NCI-H1436 (cell line): ENCODE measurements at places on chromosomes 6 and 20.

DNA sequence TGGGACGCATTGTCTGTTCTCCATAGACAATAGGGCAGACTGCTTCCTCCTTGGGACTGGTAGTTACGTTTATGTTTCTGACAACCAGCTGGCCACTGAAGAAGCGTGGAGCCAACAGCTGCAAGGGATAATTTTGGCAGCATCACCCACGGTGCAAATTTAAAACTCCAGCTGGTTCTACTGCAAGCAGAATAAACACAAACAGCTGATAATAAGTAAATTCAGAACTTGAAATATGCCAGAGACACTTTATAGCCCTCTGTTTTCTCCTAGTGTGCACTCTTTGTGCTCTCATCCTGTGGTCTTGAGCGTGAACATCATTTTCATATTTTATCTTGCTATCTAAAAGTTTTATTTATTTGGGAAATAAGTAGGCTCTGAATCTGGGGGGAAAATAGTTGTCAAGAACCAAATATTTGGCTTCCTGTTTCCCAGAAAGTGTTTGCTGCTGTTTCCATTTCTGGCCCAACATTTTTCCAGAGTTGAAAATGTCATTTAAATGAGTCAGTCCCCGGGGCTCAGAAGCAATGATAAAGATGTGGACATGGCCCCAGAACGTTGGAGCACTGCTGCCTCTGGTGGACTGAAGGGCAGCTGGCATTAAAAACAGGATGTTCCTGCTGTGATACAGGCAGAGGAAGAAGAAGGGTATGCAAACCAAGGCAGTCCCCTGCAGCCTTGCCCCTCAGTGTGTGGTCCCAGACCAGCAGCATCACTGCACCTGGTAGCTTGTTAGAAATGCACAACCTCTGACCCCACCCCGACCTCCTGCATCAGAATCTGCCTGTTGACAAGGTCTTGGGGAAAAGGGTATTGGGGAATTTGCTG, 12.5 kb upstream of the THBD start:
- no peak for DNase-seq

DNA sequence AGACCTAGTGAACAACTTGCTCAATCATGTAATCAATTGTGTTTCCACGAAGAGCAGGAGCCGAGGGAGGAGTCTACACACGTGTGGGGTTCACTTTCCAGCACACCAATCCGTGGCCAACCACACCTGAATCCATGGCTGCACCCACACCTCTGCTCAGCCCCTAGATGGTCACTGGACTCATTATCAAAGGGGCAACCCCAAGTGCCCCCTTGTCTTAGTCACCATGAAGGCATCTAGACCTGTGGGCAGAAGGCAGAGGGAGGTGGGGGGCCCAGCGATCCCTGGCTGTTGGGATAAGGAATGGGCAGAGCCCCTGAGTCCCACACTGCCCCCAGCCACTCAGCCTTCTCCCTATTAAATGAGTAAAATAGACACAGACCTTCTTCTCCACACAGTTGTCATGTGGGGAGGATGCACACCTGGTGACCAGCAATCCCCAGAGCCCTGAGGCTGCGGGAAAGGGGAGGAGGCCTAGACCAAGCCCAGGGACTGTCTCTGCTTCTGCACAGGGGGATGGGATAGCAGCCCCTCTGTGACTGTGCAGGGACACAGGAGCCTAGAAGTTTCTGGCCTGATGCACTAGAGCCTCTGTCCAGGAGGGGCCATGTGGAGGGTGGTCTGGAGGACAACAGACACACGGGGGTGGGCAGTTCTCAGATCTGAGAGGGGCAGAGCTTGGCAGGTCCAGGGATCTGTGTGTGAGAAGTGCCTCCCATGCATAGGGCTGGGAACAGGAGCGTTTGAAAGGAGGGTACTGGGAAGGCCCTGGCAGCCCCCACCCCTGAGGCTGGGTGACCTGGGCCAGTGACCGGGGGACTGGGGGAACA, 1.9 kb upstream of the RAET1L start:
- no peak for DNase-seq

DNA sequence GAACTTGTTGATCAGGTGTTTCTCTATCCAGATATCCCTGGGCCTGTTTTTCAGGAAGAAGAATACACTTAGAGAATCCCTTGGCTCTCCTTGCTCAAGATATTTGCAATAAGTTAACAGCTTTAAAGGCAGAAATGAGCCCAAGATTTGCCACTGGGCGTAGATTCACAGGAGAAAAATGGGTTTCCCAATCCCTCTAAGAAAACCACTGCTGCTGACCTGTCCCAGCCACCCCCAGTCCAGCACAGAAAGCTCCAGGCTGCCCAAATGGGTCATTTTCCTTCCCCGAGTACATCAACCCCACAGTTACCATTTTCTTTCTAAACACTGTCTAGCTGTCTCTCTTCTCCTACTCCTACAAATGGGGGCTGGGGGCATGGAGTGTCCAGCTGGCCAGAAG, 67.3 kb downstream of the ANKRD60 start:
- no peak for DNase-seq

GRCh38 chr6:157656437-157656997, 166.5 kb upstream of the SNX9 start:
- no peak for DNase-seq

DNA sequence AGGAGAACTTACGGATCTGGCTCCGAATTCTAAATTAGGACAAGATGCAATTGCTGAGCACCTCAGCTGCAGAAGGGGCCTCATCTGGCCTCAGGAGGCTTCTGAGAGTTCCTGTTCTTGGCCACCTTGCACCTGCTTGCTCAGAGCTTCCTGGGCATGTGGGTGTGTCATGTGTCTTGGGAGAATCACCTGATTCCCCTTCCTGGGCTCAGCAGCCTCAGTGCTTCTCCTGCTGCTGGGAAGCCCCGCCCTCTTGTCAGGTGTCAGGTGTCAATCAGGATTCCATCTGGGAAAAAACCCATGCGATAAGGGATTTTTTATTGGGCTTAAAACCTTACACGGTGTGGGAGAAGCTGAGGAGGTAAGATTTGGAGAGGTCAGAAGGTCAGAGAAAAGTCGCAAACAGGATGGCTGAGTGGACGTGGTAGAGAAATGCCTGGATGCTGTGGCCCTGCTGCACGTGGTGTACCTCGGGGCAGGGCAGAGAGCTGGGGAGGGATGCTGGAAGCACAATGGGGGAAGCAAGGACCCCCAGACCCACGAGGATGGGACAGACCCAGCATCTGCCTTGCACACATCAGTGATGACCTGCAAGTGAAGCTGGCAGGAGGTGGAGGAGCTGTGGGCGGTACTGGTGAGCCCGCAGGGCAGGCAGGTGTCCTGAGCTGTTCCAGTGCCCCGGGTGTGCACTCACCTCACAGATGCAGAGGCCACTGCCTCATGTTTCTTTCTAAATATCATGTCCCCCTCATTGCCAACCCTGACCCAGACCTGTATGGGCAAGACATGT, 170.8 kb downstream of the CDH4 start:
- DNase-seq, result no peak

- peak; percentile 6 for DNase-seq
Observed at GRCh38 chr6:97440590-97441176, 157.7 kb upstream of the MMS22L start.

- DNase-seq, result no peak
Observed at GRCh38 chr20:23759306-23759940, 8.7 kb upstream of the CST1 start.

- DNase-seq, result no peak
Observed at GRCh38 chr20:37938181-37938750, 35.3 kb downstream of the VSTM2L start.

GRCh38 chr6:90369651-90370050, 73.0 kb upstream of the BACH2 start:
- DNase-seq, result no peak

- DNase-seq, result no peak
Observed at GRCh38 chr20:17875106-17875980, 93.3 kb downstream of the SNX5 start.

DNA sequence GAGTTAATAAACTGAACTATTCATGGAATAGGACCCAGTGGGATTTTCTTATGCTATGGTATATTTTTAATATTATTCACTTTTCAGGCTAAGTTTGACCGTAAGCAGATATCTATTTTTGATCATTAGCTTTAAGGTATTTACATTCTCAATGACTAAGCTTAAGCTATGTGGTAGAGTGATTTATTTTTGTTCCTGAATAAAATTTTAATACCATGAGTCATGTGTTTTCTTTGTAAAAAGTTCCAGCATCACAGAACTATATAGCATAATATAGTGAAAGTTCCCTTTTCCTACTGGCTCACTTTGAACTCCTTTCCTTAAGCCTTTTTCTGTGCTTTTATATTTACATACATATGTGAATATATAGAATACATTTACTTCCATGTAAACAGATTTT, 75.8 kb downstream of the BCKDHB start:
- no peak for DNase-seq

DNA sequence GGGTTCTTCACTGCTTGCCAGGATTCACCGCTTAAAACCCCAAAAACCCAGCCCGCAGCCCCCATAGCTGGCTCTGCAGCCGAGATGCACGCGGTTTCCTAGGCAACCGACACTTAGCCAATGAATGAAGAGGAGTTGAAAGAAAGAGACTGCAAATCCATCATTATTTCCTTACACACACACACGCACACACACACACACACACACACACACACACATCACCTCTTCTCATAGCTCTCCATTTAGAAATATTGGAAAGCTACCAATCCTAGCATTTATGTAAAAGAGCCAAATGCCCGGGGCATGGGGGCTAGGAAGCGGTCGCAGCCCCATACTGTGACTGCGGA, 3.4 kb upstream of the TUBB2B start:
- DNase-seq, result peak; percentile 90

- DNase-seq, result no peak
Observed at GRCh38 chr6:137214931-137215330, 4.3 kb downstream of the IFNGR1 start.

GRCh38 chr6:54481091-54481490, 172.8 kb downstream of the TINAG start:
- DNase-seq, result no peak

GRCh38 chr6:106927531-106928398, 46.8 kb downstream of the CD24 start:
- no peak for DNase-seq

DNA sequence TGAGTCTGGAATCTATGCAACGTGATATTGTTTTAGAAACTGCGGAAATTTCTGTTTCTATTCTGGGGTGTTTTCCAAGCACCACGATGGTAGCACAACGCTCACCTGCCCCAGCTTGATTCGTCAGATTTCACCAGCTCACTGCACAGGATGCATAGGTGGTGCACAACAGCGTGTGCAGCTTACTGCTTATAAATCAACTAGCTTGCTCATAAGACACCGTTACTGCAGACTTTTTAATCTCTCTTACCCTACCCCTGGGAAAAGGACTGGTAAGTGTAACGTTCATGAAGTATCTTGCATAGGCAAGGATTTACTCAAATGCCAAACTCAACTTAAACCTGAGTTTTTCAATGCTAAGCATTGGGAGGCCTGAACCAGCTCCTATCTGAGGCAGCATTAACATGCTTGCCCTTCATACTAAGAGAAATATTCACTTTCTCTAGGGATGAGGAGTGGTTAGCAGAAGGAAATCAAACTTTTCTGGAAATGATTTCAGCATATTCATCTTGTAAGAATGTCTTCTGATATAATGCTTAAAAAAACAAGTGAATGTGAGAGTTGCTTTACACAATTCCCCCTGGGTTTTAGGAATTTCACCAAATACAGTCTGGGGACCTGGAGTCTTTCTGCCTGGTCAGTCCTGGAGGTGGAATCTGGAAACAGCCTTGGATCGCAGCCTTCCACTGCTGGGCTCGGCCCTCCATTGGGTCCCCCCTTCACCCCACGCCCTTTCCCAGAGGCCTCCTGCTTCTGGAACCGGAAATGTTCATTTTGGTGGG, 100.6 kb downstream of the DACT2 start:
- DNase-seq, result no peak

DNA sequence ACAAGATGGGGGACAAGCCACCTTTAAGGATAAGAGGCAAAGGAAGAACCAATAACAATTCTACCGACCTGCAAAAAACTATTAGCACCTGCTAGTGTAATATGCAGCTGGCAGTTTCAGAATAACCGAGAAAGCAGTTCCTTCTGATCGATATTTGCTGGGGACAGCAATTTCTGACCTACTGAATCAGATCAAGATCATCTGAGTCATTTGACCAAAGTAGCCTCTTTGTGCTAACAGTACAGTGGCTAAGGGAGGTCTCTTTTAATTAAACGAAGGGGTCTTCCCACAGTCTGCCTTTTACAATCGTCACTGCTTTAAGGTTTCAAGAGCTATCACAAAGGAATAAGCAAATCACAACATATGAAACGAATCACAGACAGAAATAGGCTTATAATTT, 318.9 kb downstream of the BTBD9 start:
- DNase-seq, result no peak

- DNase-seq, result no peak
Observed at GRCh38 chr6:17621003-17621402, 20.9 kb downstream of the FAM8A1 start.

GRCh38 chr6:117298941-117299340, 33.6 kb downstream of the VGLL2 start:
- no peak for DNase-seq

DNA sequence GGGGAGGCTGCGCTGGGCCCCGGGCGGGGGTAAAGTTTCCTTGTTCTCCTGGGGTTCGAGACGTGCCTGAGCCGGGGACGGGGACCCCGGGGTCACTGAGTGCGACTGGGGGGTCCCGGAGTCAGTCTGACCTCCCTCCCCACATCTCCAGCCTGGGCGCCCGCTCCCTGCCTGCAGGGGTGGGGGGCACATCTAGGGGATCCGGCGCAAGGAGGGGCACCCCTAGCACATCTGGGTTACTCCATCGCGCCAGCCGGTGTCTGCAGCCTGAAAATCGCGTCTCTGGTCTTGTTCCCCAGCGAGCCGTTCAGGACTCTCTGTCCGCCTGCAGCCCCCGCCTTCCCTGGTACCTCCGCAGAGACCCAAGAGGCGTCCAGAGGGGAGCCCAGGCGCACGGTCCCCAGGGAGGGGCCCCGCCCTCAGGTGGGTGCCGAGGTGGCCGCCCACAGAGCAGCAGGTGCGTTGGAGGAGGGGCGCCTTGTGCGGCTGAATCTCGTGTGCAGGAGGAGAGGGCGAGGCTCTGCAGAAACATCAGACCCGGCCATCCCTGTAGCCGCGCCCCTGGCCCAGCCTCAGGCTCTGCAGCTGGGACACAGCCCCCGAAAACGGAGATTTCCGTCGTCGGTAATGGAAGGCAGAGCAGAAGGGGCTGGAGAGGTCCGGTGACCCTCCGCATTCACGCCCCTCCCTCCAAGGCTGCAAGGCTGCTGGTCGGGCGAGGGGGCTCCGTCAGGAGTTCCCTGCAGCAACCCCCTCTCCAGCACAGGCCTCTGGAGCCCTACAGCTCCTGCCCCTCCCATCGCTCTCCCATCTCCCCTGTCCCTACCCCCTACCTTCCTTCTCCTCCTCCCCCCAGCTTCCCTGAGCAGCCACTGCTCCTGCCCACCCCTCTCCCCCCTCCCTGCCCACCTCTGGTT, 628 bp upstream of the CHRNA4 start:
- DNase-seq, result peak; percentile 90

GRCh38 chr6:138428944-138429598, 25.0 kb downstream of the HEBP2 start:
- peak; percentile 21 for DNase-seq

GRCh38 chr6:33882154-33882553, 78.4 kb upstream of the MLN start:
- DNase-seq, result no peak
